ENCODE measurements at places on chromosomes 1 and 21.

GRCh38 chr1:222897527-222898190 lies 82.8 kb downstream of the DISP1 start:
- no peak for DNase-seq

- DNase-seq: no peak
Measured at GRCh38 chr1:31228986-31229385, 10.7 kb downstream of the NKAIN1 start.

GRCh38 chr1:118636004-118636403 lies 352.1 kb downstream of the TBX15 start:
- no peak for DNase-seq

DNA sequence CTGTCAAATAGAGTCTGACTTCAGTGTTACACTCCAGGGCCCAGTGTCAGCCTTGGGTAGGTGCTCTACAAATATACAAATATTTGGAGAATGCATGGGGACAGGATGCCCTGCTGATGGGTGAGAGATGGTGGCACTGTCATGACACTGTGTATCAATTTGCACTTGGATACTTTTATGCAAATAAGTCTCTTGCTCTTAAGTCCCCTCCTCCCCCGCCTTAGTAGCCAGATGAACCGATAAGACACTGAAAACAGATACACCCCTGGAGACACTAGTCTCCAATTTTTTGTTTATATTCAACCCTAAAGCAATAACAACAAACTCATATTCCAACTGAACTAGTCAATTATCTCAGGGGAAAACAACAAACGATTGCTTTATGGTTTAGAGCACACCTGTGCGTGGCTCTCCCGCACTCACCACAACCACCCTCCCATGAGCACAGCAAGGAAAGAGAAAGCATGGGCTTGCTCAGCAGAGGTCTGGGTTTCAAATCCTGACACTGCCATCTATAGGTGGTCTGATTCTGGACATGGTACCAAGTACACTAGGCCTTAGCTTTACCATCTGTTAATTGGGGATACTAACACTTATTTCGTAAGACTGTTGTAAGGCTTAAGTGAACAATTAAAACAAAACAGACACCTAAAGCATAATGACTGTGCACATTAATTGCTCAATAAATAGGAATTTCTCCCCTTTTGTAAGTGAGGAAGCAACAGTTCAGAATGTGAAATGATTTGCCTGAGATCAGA lies 50.3 kb downstream of the HIVEP3 start:
- DNase-seq: no peak

GRCh38 chr1:213987422-213987926 lies 299 bp upstream of the PROX1 start:
- peak; percentile 74 for DNase-seq

DNA sequence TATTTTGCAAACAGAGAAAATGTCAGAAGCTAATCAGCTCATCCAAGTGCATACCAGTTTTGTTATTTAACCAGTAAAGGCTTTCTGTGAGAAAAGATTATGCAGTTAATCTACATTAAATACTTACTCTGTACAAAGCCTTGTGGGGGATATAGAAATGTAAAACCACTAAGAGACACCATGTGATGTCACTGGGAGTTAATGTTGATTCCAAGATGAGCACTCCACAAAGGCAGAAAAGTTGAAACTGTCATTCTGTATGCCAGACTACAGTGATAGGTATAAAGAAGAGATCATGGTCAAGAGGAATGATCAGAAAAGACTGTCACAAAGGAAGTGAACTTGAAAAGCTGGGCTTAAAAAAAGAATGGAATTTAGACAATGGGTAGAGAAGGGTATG lies 100.3 kb upstream of the SGIP1 start:
- DNase-seq: no peak

DNA sequence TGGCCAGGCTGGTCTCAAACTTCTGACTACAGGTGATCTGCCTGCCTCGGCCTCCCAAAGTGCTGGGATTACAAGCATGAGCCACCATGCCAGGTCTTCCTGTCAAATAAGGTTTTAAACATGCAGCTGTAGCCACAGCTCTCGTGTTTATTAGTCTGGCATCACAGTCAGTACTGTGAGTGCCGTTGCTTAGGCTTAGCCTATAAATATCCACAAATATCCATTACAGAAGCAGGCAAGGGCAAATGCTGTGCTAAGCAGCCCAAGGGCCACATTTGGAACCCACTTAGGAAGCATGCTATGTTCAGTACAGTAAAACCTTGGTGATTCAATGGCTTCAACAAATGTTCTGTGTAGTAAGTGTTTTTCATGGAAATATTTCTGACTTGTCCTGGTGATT lies 75.9 kb downstream of the KIF1B start:
- DNase-seq: no peak

GRCh38 chr1:58412071-58412580 lies 134.4 kb downstream of the OMA1 start:
- DNase-seq: no peak

DNA sequence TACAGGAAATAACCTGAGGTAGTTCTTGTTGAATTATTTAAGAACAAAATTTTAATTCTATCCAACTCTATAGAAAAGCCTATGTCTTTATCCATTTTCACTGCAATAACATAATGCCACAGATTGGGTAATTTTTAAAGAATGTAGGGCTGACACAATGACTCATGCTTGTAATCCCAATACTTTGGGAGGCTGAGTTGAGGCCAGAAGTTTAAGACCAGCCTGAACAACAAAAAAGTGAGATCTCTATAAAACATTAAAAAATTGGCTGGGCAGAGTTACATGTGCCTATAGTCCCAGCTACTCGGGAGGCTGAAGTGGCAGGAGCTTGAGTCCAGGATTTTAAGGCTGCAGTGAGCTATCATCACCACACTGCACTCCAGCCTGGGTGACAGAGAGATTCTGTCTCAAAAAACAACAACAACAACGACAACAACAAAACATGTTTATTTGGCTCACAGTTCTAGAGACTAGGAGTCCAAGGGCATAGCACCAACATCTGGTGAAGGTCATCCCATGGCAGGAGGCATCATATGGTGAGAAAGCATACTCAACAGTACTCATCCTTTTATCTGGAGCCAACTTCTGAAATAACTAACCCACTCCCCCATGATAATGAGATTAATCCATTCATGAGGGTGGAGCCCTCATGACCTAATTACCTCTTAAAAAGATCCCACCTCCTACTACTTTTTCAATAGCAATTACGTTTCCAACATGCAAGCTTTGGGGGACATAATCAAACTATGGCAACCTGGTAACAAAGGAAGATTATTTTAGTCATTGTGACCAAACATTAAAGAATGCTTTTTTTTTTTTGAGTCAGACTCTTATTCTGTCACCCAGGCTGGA lies 59.6 kb downstream of the ABL2 start:
- no peak for DNase-seq

GRCh38 chr1:116127123-116127847 lies 16.1 kb downstream of the MAB21L3 start:
- no peak for DNase-seq

DNA sequence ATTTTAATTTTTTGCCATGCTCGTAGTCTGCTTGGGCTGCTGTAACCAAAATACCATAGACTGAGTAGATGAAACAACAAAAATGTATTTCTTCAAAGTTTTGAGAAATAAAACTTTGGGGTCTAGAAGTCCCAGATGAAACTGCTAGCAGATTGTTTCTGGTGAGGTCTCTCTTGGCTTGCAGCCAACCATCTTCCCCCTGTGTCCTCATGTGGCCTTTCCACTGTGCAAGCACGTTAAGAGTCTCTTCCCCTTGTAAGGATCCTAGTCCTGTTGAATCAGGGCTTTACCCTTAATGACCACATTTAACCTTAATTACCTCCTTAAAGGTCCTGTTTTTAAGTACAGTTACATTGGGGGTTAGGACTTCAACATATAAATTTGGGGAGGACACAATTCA lies 86.6 kb downstream of the PTBP2 start:
- DNase-seq: peak; percentile 21

DNA sequence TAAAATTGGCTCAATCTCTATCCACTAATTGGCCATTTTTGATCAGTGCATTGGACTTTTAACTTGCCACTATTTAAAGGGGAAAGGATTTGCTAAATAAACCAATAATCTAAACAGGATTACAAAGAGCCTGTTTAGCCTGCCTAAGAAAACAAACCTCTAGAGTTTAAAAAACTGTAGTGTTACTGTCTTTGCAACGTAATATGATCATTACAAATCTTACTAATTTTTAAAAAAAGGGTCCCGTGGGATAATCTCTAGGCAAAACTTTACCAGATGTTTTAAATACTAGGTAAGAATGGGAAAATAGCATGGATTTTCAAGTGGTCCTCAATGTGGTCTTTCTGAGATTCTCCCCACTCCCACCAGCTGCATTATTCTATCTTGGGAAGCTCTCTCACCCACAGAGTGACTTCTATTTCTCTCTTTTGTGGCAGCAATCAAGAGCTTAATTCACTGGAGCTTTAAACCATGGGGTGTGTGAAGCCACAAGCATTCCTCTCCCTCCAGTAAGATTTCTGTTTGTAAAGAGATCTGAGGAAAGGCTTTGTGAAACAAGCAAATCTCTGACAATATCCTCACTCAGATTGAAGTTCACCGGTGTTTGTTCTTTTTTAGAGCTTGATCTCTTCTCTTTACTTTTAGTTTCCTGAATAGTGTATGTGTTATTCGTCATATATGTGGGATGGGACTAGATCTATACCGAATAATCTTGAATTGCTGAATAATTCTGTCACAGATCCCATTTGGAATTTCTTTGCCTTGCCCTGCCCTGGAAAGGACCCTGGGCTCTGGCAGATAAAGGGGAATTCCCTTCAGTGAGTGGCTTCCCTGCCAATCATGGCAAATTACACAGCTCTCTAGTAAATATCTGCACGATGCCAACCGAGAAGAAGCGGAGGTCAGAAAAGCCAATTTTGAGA lies 132.2 kb downstream of the TLR5 start:
- DNase-seq: no peak

- no peak for DNase-seq
Measured at GRCh38 chr1:173191011-173191705, 16.0 kb downstream of the TNFSF4 start.

DNA sequence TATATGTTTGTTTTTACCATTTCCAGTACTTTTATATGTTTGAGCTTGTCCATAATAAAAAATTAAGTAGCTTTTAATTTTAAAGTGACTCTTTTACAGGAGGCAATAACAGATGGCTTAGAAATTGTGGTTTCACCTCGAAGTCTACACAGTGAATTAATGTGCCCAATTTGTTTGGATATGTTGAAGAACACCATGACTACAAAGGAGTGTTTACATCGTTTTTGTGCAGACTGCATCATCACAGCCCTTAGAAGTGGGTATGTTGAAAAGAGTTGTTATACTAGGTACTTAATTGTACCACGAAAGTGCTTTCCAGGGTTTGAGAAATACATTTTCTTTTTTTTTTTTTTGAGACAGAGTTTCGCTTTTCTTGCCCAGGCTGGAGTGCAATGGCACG lies 46.1 kb downstream of the RNF2 start:
- DNase-seq: peak; percentile 70

GRCh38 chr1:51214615-51215131 lies 21.4 kb upstream of the RNF11 start:
- no peak for DNase-seq

DNA sequence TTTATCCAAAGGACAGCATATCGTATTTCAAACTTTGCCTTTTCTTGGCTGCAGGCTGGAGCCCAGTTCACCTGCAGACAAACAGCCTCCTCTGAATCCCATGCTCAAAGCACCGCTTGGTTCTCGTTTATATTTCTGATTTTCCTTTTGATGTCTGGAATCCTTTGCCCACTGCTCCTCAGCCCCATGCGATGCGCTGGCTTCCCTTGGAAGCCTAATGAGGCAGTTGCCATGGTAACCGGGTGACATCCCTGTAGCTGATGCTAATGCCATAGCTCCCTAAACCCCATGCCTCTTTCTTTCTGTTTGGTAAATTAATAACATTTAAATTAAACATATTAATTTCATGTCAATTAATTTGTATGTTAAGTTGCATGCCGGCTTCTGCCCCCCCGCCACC lies 327.1 kb downstream of the PRDM2 start:
- DNase-seq: peak; percentile 21

GRCh38 chr1:221097479-221098281 lies 218.4 kb downstream of the HLX start:
- no peak for DNase-seq

DNA sequence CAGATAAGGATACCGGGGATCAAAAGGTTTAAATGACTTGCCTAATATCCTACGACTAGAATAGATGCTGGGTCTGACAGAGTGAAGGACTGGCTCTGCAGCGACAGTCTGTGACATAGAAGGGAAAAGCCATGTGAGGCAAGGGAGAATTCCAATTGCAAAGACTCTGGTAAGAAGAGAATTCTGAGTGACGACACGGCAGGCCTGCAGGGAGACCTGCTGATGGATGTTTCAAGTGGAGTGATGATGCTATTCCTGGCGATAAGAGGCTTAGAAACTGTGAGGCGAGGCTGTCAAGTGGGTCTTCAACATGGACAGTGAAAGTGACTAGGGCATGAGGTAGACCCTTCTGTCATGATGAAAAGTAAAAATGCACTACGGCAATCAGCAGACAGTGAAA lies 176.6 kb upstream of the PBX1 start:
- no peak for DNase-seq

Measured in NCI-H1105 treated with DMSO at 0.1 percent for 48 hours (cell line).